ENCODE measurements at places on chromosomes 3 and 15.

DNA sequence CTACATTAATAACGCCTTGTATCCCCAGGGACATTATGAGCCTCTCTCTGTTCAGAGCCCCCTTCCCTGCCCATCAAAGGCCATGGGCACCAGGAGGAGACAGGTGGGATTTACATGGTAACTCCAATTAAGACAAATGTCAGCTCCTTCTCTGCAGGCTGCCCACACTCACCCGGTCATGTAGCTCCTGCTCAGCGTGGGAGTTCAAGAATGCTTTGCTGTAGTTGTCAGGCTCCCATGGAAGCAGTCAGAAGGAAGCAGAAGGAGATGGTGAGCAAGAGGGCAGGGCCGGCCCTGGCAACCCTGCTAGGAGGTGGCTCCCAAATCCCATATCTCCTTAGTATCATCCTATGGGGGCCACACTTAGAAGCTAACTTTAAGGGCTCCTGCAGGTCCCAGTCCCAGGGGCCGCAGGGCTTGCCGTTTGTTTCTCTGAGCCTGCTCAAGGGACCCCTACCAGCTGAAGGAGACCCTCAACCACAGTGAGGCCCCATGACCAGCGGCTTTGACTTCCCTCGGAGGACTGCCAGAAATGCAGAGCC, 218.4 kb upstream of the TLE3 start:
- DNase-seq, result no peak

- DNase-seq, result no peak
Observed at GRCh38 chr3:6120786-6121185, 740.1 kb upstream of the GRM7 start.

GRCh38 chr3:126750756-126751121, 46.7 kb downstream of the CHCHD6 start:
- DNase-seq, result no peak

GRCh38 chr3:50486219-50486888, 17.1 kb downstream of the CACNA2D2 start:
- DNase-seq, result no peak

GRCh38 chr3:45132568-45133211, 13.5 kb downstream of the CDCP1 start:
- no peak for DNase-seq

GRCh38 chr15:42732095-42732827, 4.7 kb downstream of the CDAN1 start:
- no peak for DNase-seq

All from activated CD4-positive, alpha-beta T cell treated with anti-CD3 and anti-CD28 coated beads, Interleukin-2, amount 50 U/mL, for 48 hours (primary cell).